ENCODE measurements at places on chromosomes 5 and 9.
A peak's percentile ranks its signal among the peaks of the same experiment; 100 is the strongest.

GRCh38 chr5:34038390-34038789 lies 4.6 kb downstream of the C1QTNF3 start:
- no peak for DNase-seq

GRCh38 chr5:128062172-128062746 lies 21.3 kb upstream of the SLC12A2 start:
- peak; percentile 83 for DNase-seq

DNA sequence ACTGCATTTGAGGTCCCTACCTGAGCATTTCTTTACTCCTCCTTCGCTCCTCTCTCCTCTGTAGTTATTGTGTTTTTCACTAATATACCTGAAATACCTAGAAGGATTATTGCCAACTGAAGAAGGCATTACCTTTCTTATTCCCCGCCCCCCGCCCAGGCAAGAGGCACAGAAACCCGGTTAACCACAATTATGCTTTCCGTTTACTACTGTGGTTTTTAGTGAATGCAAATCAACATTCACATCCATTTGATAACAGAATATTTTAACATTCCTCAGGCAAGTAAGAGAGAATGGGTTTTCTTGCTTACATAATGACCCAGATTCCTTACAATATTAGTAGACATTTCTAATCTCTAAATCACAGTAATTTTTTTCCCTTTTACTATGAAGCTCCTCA lies 136.9 kb downstream of the PCSK5 start:
- peak; percentile 13 for DNase-seq

- peak; percentile 35 for DNase-seq
Measured at GRCh38 chr9:27369591-27369990, 72.6 kb upstream of the EQTN start.

DNA sequence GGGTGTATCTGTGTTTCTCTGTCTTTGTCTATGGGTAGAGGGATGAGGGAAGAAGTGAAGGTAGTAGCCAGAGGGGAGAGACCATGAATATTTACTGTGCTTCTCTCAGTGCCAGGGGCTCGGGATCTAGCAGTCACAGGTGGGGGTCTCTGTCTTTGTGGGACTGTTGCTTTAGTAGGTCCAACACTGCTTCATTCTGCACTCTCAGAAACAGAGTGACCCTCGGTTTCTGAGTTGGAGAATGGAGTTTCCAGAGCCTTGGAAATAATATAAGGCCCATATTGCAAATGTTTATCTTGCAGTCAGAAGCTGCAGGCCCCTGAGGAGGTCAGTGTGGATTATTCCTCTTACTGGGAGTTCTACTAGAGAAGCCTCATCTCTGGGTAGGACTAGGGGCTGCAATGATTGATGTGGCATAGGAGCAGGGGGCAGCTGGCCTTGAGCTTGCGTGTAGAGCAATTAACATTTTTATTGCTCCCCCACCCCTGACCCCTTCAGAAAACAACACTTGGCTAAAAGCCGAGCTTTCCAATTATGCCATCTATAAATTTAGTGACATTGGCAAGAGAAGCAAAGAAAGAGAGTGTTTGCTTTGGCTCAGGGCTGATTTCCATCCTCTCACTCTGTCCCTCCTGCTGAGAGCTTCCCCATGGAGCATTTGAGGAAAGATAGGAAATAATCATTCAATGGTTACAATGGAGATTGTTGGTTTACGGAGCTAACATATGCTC lies 55.0 kb upstream of the TRPC7 start:
- DNase-seq: no peak

- peak; percentile 30 for DNase-seq
Measured at GRCh38 chr9:135602789-135603481, 36.4 kb downstream of the GLT6D1 start.

DNA sequence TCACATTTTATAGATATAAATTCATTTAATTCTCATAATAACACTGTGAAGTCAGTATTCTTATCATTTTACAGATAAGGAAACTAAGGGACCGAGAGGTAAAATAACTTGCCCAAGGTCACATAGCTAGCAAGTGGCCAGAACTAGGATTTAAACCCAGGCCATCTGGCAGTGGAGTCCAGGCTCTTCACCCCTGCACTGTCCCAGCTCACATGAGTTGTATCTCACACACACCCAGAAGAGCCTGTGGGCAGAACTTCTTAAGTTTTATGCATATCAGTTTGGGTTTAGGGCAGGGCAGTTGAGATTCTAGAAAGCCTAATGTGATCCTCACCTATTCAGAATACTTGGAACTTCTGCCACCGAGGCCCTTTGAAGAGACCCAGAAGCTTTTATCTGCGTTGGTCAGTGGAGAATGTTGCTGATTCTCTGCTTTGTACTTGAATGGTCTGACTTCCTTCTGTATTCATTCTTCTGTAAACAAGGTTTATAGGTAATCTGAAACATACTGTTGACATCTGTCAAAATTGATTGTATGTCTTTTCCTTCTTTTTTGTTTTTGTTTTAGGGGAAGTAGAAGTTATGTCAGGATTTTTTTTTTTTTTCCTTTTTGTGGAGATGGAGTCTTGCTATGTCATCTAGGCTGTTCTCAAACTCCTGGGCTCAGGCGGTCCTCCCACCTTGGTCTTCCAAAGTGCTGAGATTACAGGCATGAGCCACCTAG lies 75.8 kb downstream of the KIAA1958 start:
- no peak for DNase-seq
